ENCODE measurements at places on chromosomes 12 and 14. TPM values are rescaled to one million over a fixed set of nuclear protein-coding genes. Genes with fewer than 3 reads are reported as not detected.

CIROP gene
- not detected for total RNA-seq

LRIG3 gene
- 29.3 TPM for total RNA-seq

NRL gene
- total RNA-seq, result not detected

IAPP gene
- not detected for total RNA-seq

KLRC2 gene
- total RNA-seq, result not detected

CCDC38 gene
- under 0.01 TPM for total RNA-seq

KRT77 gene
- total RNA-seq, result not detected

HOXC11 gene
- total RNA-seq, result not detected

GYS2 gene
- not detected for total RNA-seq

BCAT1 gene
- total RNA-seq, result 72.1 TPM

GPR84 gene
- not detected for total RNA-seq

BLOC1S1 gene
- 47.6 TPM for total RNA-seq

MLEC gene
- total RNA-seq, result 79.4 TPM

ST8SIA1 gene
- total RNA-seq, result not detected

OR4Q3 gene
- not detected for total RNA-seq

GALNT9 gene
- total RNA-seq, result 1.5 TPM

GPR132 gene
- total RNA-seq, result not detected

PPP1R1A gene
- total RNA-seq, result not detected

BATF gene
- not detected for total RNA-seq

TDP1 gene
- total RNA-seq, result 16.3 TPM

GDF3 gene
- total RNA-seq, result not detected

SRRM4 gene
- not detected for total RNA-seq

CLEC2D gene
- total RNA-seq, result 6.6 TPM

FAR2 gene
- 6.1 TPM for total RNA-seq

FOXA1 gene
- total RNA-seq, result not detected
